ENCODE measurements at places on chromosomes 11 and 22.

DNA sequence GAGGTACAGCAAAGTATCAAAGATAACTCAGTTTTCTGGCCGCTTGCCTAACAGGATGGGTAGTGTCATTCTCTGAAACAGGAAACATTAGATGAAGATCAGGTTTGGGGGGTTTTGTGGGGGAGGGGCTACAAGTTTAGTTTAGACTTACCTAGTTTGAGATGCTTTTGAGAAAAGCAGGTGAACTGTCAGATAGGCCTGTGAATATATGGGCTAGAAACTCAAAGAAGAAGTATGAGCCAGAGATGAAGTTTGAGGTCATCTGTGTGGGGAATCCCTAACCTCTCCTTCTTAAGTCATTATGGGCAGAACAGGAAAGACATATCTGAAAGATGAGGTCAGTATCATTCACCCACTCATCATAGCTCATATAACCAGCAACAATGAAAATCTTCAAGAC, 11.9 kb downstream of the HOATZ start:
- DNase-seq = no peak

DNA sequence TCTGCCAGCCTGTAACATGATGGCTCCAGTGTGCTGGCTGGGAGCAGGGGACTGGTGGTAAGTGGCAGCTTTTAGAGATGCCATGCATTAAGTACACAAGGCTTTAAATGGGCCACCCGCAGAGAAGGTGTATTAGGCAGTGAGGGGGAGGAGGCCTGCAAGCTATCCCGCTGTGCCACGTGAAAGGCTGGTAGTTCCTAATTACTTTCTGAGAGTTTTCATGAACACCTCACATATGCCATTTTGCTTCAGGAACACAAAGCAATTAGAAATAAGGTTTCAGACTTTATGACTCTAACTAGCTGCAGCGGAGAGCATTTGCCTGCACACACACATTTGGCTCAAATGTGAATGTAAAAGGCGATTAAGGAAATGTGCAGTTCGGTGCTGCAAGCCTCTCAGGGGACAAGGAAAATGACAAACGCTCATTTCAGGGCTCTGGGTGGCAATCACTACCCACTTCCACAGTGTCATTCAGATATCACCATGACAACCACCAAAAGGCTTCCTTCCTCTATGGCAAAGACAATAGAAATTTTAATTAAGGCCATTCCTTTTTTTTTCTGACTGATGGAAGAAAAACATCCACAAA, 116.6 kb downstream of the PLEKHA7 start:
- no peak for DNase-seq

GRCh38 chr11:64762277-64762673, 2.5 kb upstream of the PYGM start:
- DNase-seq = no peak

DNA sequence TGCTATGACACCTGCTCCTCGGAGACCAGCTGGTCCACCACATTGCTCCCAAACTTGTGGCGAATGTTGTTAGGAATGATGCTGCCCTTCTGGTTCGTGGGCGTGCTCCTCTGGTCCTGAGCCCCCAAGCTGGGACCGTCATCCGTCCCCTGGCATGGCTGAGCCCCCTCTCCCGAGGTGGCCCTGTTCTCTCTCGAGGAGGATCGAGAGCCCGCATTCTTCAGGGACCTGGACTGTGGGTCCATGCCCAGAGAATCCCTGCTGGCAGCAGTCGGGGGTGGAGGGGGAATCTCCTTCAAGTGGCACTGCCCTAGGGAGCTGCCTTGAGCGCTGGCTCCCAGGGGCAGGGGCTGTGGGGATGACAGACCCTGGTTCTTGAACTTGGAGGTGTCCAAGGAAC, 17.4 kb downstream of the TST start:
- DNase-seq = no peak

DNA sequence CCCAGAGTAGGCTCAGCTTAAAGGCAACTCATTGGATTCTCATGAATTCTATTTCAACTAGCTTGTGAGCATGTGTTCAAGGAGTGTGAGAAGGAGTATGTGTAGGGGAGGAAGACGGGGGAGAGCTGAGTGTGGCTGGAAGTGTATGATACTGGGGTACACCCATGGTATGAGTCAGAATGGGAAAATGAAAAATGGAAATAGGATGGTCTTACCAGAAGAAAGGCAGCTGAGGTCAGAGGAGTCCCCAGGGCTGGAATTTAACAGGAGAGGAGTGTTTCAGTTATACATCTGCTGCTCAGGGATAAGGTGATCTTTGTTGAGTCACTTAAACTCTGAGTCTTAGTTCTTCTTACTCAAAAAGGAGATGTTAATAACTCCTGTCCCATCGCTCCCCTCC, 6.7 kb upstream of the ADAMTS15 start:
- DNase-seq = no peak

- no peak for DNase-seq
Observed at GRCh38 chr11:58771458-58771855, 39.7 kb upstream of the GLYAT start.

GRCh38 chr11:77287136-77287535, 14.3 kb downstream of the GDPD4 start:
- DNase-seq = no peak

- no peak for DNase-seq
Observed at GRCh38 chr11:9664276-9665171, 647 bp downstream of the SWAP70 start.

GRCh38 chr11:9606809-9607510, 33.5 kb downstream of the WEE1 start:
- no peak for DNase-seq

- DNase-seq = no peak
Observed at GRCh38 chr11:87127101-87127500, 89.4 kb downstream of the TMEM135 start.

GRCh38 chr11:132357811-132358572, 987.6 kb downstream of the NTM start:
- no peak for DNase-seq

DNA sequence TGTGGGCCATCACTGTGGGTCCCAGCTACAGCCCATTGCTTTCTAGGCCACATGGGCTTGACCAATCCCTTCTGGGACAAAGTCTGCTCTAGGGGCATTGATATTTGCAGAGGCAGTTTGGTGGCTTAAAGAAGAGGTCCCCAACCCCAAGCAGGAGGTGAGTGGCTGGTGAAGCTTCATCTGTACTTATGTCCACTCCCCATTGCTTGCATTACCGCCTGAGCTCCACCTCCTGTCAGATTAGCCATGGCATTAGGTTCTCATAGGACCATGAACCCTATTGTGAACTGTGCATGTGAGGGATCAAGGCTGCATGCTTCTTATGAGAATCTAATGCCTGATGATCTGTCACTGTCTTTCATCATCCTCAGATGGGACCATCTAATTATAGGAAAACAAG, 54.4 kb upstream of the CADM1 start:
- DNase-seq = no peak

- DNase-seq = no peak
Observed at GRCh38 chr11:132644520-132645239, 887.6 kb downstream of the OPCML start.

GRCh38 chr22:35752006-35752862, 34.6 kb downstream of the APOL5 start:
- no peak for DNase-seq

DNA sequence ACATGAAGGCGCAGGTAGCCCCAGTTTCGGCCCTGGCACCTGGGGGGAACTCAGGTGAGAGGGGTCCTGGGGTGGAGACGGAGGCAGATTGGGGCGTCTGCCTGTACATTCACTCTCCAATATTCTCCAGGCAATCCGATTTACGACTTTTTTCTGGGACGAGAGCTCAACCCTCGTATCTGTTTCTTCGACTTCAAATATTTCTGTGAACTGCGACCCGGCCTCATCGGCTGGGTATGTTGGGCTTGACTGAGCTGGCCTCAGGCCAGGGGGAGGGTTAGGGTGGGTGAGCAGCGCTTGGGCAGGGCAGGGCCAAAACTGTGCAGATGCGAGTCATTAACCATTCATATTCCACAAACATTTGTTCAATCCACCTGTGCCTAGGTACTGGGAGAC, 1.7 kb downstream of the TM7SF2 start:
- no peak for DNase-seq

- DNase-seq = peak; percentile 44
Observed at GRCh38 chr22:41526830-41527799, 17.2 kb downstream of the POLR3H start.

GRCh38 chr22:38259370-38259769, 13.4 kb downstream of the TMEM184B start:
- DNase-seq = no peak

DNA sequence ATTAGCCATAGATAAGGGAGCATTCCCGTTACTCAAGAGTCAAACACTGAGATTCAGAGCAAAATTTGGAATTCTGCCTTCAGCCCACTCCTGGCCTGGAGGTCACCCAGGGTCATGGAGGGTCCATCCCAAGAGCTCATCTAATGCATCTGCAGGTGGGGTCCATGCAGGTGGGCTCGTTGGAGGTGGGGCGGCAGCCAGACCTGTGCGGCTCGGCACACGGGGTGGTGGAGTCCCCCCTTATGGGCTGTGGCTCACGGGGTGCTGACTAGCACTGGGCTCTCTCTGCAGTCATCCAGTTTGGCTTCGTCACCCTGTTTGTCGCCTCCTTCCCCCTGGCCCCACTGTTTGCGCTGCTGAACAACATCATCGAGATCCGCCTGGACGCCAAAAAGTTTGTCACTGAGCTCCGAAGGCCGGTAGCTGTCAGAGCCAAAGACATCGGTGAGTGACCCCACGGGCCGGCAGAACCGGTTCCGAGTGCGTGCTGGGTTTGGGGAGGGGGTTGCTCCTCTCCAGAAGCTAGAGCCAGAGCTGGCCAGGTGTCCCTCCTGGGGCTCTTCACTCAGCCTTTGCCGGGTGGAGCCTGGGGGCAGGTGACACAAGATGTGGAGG, 32.4 kb upstream of the FADD start:
- DNase-seq = no peak

DNA sequence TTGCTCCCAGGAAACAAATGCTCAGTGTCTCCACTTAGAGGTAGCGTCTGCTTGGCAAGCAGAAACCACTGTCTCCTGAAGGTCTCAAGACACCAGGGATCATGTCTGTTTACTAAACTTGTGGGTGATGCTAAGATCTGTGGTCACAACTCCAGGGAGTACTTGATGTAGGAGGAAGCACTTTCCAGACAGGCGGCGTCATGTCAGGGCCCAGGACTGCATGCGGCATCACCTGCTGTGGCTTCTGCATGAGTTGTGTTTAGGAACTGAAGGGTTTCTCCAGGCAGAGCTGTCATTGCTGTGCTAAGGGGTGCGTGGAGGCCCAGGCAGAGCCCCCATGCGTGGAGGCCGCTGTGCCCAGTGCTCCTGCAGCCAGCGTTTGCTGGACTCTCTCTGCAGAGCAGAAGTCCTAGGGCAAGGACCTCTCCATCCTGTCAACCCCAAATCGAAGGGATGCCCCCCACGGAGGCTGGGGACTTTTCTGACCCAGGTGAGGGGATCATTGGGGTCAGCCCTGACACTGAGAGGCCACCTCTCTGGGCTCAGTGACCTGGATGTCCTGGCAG, 8.1 kb upstream of the PANX2 start:
- no peak for DNase-seq

DNA sequence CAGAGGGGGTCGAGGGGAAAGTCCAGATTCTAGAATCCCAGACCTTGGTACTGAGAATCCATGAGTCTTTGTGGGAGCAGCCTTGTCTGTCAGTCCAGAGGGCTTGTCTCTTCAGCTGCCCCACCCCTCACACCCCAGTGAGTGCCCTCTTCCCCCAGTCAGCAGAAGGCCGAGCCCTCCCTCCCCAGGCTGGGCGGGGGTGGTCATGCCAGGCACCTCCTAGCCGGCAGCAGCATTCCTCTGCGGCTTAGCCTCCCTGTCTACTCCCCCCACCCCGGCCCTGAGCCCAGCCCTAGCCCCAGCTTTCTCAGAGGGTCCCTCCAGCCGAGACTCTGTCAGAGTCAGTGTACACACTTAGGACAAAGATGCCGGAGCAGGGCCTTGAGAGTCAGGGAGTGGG, 4.6 kb downstream of the SOX10 start:
- peak; percentile 63 for DNase-seq

DNA sequence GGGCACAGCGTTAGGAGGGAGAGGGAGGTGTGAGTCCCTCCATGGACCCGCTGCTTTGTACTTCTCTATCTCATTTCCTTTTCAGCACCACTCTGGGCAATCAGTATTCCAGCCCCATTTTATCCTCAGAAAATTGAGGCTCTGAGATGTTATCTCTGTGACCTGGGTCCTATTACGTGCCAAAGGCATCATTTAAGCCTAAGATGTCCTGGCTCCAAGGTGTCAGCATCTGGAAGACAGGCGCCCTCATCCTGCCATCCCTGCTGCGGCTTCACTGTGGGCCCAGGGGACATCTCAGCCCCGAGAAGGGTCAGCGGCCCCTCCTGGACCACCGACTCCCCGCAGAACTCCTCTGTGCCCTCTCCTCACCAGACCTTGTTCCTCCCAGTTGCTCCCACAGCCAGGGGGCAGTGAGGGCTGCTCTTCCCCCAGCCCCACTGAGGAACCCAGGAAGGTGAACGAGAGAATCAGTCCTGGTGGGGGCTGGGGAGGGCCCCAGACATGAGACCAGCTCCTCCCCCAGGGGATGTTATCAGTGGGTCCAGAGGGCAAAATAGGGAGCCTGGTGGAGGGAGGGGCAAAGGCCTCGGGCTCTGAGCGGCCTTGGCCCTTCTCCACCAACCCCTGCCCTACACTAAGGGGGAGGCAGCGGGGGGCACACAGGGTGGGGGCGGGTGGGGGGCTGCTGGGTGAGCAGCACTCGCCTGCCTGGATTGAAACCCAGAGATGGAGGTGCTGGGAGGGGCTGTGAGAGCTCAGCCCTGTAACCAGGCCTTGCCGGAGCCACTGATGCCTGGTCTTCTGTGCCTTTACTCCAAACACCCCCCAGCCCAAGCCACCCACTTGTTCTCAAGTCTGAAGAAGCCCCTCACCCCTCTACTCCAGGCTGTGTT, 829 bp upstream of the APOC3 start:
- DNase-seq = no peak

- DNase-seq = peak; percentile 76
Observed at GRCh38 chr22:36191106-36191836, 10.3 kb downstream of the APOL4 start.

- no peak for DNase-seq
Observed at GRCh38 chr22:36641902-36642640, 61.5 kb downstream of the CACNG2 start.

GRCh38 chr22:30763815-30764673, 69.4 kb downstream of the OSBP2 start:
- no peak for DNase-seq

DNA sequence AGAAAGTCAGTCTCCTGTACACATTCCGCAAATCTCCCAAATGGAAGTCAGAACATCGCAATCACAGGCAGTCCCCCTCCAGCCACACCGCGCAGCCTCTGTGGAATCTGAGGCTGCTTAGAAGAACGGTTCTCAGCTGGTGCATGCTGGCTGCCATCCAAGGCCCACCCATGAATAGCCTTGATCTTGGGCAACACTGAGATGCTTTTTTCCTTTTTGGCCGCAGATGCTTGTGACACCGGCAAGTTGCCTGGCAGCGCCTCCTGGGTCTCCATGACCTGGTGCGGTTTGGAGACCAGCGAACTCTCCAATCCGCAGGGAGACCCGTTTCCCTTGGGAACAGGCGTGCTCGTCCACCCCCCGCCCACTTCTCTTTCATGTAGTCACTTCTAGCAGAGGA, 26.3 kb upstream of the PHF21B start:
- DNase-seq = peak; percentile 28

GRCh38 chr11:82854242-82854641, 46.0 kb downstream of the PRCP start:
- DNase-seq = no peak

Data from substantia nigra (tissue), 51 donors.